ENCODE measurements at places on chromosomes 12 and 14.

DNA sequence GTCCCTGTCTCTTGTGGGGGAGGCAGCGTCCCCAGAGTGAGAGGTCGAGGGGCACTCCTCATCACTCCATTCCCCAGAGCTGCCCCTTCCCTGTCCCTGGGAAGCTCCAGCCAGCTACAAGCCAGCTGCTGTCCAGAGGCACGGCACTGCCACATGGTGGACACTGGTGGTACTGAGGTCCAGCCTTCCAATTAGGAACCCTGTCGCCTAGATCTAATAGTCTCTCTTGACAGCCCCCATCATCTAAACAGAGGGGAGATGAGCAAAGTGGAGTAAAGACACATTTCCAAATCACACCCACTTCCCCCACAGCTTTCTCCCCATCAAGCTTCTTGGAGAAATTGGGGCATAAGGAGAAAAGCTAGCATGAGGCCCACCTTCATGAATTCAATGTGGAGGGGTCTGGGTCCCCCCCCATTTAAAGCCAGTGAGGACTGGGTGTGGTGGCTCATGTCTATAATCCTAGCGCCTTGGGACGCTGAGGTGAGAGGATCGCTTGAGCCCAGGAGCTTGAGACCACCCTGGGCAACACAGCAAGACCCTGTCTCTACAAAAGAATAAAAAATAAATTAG, 2.1 kb upstream of the INHBE start:
- peak; percentile 63 for DNase-seq

DNA sequence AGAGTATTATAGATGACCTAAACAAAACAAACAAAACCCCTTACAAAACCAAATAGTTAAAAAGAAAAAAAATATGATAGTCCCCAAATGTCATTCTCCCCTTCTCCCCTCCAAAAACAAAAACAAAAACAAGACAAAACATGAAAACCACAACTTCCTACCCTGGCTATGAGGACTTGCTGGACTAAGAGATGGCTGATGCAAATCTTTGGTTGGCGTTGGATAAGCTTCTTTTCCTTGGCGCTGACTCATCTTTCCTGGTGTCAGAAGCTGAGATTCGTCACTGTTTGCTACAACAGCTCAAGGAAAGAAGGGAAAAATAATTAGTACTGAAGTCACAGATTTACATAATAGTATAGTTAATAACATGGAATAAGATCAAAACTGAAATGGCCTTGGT, 102.5 kb upstream of the BBS10 start:
- DNase-seq: no peak

DNA sequence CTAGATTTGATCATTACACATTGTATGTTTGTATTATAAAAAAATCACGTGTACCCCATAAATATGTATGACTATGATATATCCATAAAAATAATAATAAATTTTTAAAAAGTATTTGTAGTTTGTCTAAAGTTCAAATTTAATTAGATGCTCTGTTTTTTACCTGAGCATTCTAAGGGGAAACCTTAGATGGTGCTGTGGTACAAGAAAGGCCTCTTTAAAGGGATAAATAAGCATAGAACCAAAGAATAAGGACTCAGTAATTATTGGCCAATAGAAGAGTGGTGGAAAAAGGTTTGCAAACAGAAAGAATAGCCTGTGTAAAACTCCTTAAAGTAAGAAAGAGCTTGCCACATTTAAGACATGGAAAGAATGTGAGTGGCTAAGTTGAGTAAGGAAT, 580.1 kb upstream of the SEL1L start:
- no peak for DNase-seq

DNA sequence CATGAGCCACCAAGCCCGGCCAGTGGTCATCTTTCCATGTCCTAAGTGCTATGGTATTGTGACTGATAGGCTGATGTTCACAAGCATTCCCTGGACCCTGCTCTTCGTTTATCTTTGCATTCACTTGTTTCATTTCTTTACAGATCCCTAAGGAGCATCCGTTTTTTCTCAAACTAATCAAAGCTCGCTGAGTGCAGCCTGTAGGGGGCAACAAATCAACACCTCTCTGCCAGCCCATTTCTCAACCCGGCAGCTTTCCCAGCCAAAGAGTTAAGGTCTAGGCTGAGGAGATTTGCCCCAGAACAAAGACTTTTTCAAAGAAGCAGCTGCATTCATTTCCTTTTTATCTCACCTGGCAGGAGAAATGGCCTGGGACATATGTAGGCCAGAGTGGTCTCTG, 12.1 kb downstream of the SIRT4 start:
- no peak for DNase-seq

DNA sequence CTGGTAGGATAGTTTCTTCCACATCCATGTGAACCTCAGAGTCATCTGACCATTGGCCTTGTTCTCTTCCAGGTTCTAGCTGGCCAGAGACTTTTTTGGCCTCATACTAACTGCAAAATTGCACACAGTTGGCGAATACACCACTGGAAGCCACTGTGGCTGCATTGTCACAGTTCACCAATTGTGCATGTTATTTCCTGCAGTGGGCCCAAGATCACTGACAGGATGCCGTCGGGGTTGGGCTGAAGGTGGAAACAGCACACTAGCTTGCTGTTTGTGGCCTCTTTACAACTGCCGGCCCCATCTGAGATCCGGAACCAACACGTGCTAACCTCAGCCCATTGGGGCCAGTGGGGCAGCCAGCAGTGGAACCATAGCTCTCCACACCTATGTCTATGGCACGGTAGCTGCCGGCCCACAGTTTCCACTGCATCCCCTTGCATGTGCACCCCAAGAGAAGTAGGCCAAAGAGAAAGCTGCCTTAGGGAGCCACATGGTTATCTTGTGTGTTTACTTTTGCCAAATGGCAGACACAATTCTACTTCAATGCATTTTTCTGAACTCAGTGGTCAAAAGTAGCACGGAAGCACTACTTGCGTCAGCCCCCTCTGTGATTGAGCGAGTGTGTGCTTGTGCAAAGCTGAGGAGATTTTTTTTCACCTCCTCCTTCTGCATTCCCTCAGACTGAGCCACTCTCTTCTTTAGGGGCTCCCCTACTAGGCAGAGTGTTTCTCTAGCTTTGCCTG, 464.0 kb downstream of the RAD51B start:
- no peak for DNase-seq

DNA sequence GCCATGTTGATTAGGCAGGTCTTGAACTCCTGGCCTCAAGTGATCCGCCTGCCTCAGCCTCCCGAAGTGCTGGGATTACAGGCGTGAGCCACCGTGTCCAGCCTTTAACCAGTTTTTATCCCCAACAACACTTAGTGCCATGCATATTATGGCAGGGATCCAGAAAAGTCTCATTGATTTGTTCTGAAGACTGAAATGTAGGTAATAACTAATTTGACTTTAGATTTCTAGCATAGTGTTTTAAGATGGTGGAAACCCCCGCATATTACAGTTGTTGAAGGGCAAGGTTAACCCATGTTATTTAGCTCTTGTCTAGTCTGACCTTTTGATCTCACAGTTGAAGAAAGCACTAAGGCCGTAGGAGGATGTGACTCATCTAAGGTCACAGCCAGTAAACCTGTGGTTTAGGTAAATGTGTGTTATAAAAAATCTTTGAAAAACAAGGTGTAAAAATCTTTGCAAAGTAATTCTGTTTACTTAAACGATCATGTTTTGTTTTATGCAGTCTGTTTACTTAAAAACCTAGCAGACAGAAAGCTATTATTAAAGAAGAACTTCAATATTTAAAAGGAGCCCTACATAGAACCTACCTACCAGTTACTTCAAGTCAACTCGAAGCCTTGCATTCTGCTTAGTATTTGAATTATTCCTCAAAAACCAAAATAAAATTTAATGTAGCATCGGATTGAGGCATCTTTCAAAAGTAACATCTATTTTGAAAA, 24.8 kb downstream of the BICDL1 start:
- DNase-seq: no peak

DNA sequence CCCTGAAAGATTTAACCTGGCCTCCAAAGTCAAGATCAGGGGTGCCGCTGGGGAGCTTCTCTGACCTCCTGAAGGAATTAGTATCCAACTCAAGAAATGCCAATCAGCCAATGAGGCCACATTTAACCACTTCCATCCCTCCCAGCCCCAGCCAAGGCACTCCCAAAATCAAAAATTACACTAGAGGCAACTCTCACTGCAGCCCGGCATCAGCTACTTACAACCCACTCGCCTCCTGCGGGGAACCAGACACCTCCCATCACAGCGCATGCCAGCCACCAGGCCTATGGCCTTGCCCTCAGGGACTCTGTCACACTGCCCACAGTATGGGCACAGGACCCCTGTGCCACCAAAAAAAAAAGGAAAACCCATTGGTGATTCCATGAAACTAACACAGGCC, 62.3 kb upstream of the DDX11 start:
- DNase-seq: no peak

- no peak for DNase-seq
Measured at GRCh38 chr12:30980955-30981662, 54.6 kb downstream of the TSPAN11 start.

GRCh38 chr12:4849115-4849541, 60.6 kb upstream of the KCNA1 start:
- peak; percentile 35 for DNase-seq

DNA sequence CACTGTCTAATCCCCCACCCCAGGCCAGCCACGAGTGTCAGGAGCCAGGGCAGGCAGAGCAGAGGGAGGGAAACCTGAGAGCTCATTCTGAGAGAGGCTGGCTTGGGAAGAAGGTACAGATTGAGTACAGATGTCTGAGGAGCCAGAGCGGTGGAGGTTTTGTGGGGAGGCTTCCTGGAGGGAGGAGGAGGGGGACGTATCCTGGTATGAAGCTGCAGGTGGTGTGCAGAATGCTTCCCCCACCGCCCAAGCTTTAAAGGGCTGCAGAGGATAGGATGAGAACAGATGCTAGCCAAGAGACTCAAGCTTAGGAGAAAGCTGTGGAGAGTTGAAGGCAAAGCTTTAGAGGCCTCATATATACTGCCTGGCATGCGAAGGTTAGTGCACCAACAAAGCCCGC, 3.2 kb upstream of the TAMALIN start:
- no peak for DNase-seq

- no peak for DNase-seq
Measured at GRCh38 chr12:20463913-20464524, 95.7 kb downstream of the PDE3A start.

- no peak for DNase-seq
Measured at GRCh38 chr12:115177899-115178298, 493.9 kb upstream of the TBX3 start.

GRCh38 chr12:61754214-61754613, 506.0 kb upstream of the USP15 start:
- no peak for DNase-seq

DNA sequence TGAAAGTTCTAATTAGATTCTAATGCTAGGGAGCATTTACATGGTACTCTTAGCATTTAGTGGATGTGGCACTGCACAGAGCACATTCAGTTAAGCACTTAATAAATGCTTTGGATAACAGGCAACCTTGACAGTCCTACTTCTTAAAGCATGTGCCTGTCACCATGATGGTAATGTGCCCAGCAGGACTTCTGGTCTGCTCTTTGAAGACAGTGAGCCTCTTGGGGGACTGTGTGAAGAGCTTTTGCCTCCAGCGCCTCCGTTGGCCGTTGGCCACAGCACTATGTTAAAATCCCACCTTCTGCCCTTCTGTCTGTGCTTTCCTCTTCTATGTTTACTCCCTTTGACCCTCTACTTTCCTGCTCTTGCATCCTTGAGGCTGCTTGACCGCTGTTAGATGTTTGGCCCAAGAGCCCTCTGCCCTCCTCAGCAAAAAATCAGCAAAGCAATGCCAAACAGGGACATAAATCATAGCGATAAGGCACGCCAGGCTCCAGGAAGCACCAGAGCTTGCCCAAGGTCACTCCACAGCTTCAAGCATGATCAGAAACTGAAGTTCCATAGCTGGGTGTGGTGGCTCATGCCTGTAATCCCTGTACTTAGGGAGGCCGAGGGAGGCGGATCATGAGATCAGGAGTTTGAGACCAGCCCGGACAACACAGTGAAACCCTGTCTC, 8.3 kb downstream of the CDKL1 start:
- DNase-seq: peak; percentile 37

Measured in right kidney (tissue), 9 donors.